Tongue (tissue), 3 donors: ENCODE measurements at places on chromosomes 12 and 14. TPM values are rescaled to one million over a fixed set of nuclear protein-coding genes. Genes with fewer than 3 reads are reported as not detected.

C1QL4 gene
- not detected for total RNA-seq

LRRC9 gene
- total RNA-seq, result under 0.01 TPM

RAB21 gene
- total RNA-seq, result 42.7 TPM

CDCA3 gene
- total RNA-seq, result 5.9 TPM

INSM2 gene
- not detected for total RNA-seq

DNA sequence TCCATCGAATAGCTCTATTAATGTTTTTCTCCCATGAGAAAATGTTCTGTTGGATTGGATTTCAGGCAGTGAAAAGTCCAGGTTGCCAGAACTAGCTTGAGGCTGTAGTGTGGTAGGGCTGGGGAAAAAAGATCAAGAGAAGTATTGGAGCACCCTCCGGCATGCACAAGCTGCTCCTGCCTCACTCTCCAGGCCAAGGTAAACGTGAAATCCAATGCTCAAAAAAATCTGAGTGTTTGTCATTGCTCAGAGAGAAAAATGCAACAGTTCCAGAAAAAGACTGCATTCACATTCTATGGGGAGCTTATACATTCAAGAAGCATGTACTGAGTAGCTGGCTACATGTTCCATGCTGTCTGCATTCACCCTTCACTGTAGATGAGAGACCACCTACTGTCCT is 680.9 kb upstream of the TBX3 start:
- DNase-seq, result no peak

GRCh38 chr14:25108959-25109358 is 59.0 kb upstream of the STXBP6 start:
- DNase-seq, result peak; percentile 84

- DNase-seq, result no peak
Measured at GRCh38 chr12:109732321-109733305, 19.0 kb downstream of the FAM222A start.

GRCh38 chr12:108611884-108612415 is 14.1 kb upstream of the TMEM119 start:
- no peak for DNase-seq

DNA sequence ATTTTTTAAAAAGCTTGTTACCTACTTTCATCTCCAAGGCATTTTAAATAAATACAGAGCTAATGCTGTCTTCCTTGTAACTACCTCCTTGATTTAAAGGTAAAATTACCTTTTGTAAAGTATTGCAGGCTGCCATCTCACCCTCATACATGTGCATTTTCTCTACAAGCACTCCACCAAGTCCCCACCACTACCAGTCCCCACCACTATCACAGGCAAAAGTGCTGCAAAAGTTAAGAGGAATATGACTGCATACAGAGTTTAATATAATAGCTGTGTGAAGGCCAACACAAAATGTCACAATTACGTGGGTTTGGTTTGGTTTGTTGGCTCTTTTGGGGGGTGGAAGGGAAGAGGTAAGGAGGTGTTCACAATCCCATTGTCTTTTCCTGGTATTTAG is 9.6 kb downstream of the SIX1 start:
- peak; percentile 35 for DNase-seq
